Naive thymus-derived CD4-positive, alpha-beta T cell (primary cell): ENCODE measurements at places on chromosomes 12 and 14.

- H3K36me3 ChIP-seq, result no peaks in the 10 kb centered on the region
- no peak overlapping the region for H3K27ac ChIP-seq
These were observed 133.2 kb upstream of the NOVA1 start for GRCh38 chr14:26730929-26731618.

DNA sequence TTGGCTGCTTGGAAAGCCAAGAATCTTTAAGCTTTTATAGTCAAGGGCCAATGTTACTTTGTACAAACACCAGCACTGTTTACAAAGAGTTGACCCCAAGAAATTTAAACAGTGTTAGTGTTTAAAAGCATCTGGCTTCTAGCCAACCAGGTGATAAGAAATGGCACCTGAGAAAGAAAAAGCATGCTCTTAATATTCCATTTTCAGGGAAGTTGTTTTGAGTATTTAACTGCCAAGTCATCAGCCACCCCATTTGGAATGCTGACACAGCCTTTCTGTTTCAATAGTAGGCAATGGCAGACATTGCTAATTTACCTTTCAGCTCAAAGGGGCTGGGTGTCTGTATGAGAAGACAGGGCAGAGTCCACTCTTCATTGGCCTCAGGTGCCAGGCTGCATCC lies 3.7 kb upstream of the SLC35F4 start:
- H3K36me3 ChIP-seq, result no peaks in the 10 kb centered on the region
- no peak for DNase-seq
- H3K4me3 ChIP-seq, result no peak overlapping the region
- H3K27ac ChIP-seq, result no peak overlapping the region

DNA sequence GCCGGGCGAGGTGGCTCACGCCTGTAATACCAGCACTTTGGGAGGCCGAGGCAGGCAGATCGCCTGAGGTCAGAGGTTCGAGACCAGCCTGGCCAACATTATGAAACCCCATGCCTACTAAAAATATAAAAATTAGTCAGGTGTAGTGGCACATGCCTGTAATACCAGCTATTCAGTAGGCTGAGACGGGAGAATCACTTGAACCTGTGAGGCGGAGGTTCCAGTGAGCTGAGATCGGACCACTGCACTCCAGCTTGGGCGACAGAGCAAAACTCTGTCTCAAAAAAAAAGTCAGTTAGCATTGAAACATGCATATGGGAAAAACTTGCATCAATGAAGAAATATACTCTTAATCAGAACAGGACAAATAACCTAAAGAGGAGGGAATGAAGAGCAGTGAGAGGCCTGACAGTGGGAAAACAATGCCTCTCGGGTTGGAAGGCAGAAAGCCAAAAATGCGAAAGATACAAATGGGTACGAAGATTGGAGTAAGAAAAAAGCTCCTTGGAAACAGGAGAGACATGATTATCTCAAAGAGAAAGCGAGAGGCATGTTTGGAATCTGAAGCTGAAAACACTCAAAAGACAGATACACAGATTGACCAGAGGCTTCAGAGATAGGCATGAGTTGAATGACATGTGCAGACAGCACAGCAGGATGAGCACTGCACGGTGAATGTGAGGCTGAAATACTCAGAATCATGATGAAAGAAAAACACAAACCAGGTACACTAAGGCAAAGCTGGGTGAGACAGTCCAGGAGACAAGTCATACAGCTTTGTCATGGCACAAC lies 30.6 kb downstream of the RESF1 start:
- H3K36me3 ChIP-seq, result peaks cover 76% of the 10 kb centered on the region
- DNase-seq, result no peak
- H3K27ac ChIP-seq, result no peak overlapping the region

DNA sequence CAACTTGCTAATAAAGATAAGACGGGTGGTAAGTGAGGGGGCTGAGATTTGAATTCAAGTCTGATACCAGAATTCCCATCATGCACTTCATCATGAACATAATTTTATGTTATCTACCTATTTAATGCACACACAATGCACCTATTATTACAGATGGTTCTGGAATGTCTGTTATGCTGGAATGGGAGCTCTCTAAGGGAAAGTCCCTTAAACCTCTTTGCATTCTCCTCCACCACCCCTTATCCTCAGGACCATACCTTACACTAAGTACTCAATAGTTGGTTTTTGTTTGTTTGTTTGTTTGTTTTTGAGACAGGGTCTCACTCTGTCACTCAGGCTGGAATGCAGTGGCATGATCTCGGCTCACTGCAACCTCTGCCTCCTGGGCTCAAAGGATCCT lies 7.0 kb upstream of the MSI1 start:
- H3K4me3 ChIP-seq, result no peak overlapping the region
- H3K36me3 ChIP-seq, result no peaks in the 10 kb centered on the region
- H3K4me1 ChIP-seq, result no peaks in the 10 kb centered on the region

DNA sequence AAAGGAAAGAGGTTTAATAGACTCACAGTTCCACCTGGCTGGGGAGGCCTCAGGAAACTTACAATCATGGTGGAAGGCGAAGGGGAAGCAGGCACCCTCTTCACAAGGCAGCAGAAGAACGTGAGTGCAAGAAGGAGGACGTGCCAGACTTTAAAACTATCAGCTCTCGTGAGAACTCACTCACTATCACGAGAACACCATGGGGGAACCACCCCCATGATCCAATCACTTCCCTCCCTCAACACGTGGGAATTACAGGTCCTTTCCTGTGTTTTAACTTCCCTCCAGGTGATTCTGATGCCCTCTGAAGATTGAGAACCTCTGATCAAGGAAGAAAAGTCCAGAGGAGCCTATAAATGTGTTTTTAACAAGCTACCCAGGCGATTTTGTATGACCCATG lies 358.7 kb downstream of the MED13L start:
- DNase-seq, result no peak
- no peaks in the 10 kb centered on the region for H3K4me1 ChIP-seq
- H3K4me3 ChIP-seq, result no peak overlapping the region
- H3K27ac ChIP-seq, result no peak overlapping the region

- no peak for DNase-seq
- no peak overlapping the region for H3K4me3 ChIP-seq
- H3K36me3 ChIP-seq, result peaks cover 3% of the 10 kb centered on the region
- no peaks in the 10 kb centered on the region for H3K4me1 ChIP-seq
- H3K27me3 ChIP-seq, result no peaks in the 10 kb centered on the region
- H3K27ac ChIP-seq, result no peak overlapping the region
These were observed 125.4 kb upstream of the ATF1 start for GRCh38 chr12:50638482-50638880.

- H3K27ac ChIP-seq, result no peak overlapping the region
- DNase-seq, result no peak
- no peaks in the 10 kb centered on the region for H3K27me3 ChIP-seq
These were observed 75.5 kb upstream of the RERGL start for GRCh38 chr12:18165422-18165871.

- DNase-seq, result no peak
- H3K4me1 ChIP-seq, result no peaks in the 10 kb centered on the region
- no peaks in the 10 kb centered on the region for H3K27me3 ChIP-seq
- H3K27ac ChIP-seq, result no peak overlapping the region
- no peak overlapping the region for H3K4me3 ChIP-seq
- no peaks in the 10 kb centered on the region for H3K36me3 ChIP-seq
These were observed 8.0 kb upstream of the ZDHHC17 start for GRCh38 chr12:76755829-76756379.

GRCh38 chr12:109597795-109598427 lies 24.3 kb downstream of the MVK start:
- DNase-seq, result peak; percentile 62
- peaks cover 9% of the 10 kb centered on the region for H3K4me1 ChIP-seq
- no peak overlapping the region for H3K27ac ChIP-seq
- no peaks in the 10 kb centered on the region for H3K36me3 ChIP-seq

DNA sequence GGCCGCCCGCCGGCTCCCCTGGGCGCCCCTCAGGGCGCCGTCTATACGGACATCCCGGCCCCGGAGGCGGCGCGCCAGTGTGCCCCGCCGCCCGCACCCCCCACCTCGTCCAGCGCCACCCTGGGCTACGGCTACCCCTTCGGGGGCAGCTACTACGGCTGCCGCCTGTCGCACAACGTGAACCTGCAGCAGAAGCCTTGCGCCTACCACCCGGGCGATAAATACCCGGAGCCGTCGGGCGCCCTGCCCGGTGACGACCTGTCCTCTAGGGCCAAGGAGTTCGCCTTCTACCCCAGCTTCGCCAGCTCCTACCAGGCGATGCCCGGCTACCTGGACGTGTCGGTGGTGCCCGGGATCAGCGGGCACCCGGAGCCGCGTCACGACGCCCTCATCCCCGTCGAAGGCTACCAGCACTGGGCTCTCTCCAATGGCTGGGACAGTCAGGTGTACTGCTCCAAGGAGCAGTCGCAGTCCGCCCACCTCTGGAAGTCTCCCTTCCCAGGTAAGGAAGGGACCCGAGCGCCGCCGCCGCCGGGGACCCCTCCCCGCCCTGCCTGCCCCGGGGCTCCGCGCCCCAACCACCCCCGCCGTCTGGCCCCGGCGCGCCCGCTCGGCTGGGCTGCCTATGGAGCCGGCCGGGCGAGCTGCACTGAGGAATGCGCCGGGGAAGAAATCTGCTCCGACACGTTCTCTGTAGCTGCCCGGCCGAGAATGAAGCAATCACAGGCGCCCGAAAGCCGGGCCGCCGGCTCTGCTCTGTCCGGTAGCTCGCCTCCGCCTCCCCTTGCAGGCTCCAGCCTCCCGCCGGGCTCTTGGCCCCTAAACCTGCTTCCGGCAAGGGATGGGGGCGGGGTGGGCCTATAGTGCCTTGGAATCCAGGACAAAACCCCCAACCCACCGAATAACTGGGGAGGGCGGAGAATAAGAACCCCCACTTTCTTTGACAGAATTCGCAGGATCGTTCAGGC lies 794 bp downstream of the HOXC13 start:
- H3K4me3 ChIP-seq, result no peak overlapping the region
- H3K27ac ChIP-seq, result no peak overlapping the region
- DNase-seq, result no peak
- no peaks in the 10 kb centered on the region for H3K4me1 ChIP-seq
- H3K27me3 ChIP-seq, result peaks cover 18% of the 10 kb centered on the region
- H3K36me3 ChIP-seq, result no peaks in the 10 kb centered on the region

- H3K27me3 ChIP-seq, result no peaks in the 10 kb centered on the region
- no peaks in the 10 kb centered on the region for H3K36me3 ChIP-seq
- no peak for DNase-seq
- no peak overlapping the region for H3K4me3 ChIP-seq
- H3K4me1 ChIP-seq, result peaks cover 8% of the 10 kb centered on the region
These were observed 48.4 kb downstream of the GTF2A1 start for GRCh38 chr14:81172353-81172752.

DNA sequence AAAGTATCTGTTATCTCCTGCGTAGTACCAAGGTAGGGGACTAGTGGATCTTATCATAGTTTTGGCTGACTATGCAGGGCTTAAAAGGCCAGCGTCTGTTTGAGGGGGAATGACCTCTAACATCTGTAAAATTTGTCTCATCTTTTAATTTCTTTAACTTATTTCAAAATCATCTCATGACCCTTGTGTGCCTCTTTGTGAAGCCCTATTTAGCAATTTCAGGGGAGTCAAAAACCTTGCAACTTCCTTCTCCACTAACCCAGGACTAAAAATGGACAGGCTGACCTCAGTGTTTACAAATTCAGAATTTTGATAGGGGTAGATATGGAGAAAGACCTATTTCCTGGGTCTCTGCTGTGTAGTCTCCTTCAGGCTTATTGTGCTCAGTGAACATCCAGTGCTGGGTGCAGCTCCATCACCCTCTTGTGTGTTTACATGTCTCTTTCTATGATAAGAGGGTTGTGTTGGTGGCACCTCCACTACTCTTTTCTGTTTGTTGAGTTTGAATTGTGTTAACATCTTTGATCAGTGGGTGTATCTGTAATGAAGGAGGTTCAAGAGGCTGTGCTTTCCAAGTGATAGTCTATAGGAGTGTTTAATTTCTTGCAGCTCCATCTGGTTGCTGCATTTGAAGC lies 14.3 kb downstream of the NECAP1 start:
- no peaks in the 10 kb centered on the region for H3K4me1 ChIP-seq
- H3K4me3 ChIP-seq, result no peak overlapping the region
- H3K27me3 ChIP-seq, result no peaks in the 10 kb centered on the region
- DNase-seq, result no peak
- no peak overlapping the region for H3K27ac ChIP-seq

DNA sequence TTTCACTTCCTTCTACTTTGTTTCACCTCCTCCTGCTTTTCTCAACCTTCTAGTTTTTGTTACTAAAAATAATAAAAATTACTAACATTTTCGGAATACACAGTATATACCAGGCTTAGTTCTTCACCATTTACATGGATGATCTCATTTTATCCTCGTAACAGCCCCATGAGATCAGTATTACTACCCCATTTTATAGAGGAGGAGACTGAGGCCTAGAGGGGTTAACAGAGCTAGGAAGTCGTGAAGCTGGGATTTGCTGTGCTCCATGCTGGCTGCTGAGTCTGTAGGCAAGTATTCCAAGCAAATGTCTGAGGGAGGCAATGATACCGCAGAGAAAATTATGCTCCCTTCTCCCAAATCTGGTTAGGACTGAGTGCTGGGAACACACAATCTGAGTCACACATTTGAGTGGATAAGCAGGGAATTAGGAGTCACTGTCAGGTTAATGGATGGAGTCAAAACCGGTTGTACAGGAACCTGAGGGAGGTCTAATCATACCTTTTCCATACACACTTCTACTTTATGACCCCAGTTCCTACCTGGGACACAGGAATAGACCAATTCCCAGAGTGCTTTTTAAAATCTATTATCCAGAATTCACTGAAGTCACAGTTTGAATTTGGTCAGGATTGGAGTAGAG lies 51.1 kb downstream of the ZFYVE26 start:
- no peak for DNase-seq
- H3K4me3 ChIP-seq, result no peak overlapping the region
- peaks cover 12% of the 10 kb centered on the region for H3K36me3 ChIP-seq

- no peak for DNase-seq
- no peaks in the 10 kb centered on the region for H3K27me3 ChIP-seq
- no peaks in the 10 kb centered on the region for H3K36me3 ChIP-seq
These were observed 22.6 kb upstream of the PKP2 start for GRCh38 chr12:32918890-32919801.

GRCh38 chr14:64217834-64218233 lies 76.3 kb downstream of the ESR2 start:
- H3K4me1 ChIP-seq, result no peaks in the 10 kb centered on the region
- no peak overlapping the region for H3K4me3 ChIP-seq
- no peak overlapping the region for H3K27ac ChIP-seq

- DNase-seq, result no peak
- H3K4me3 ChIP-seq, result no peak overlapping the region
- H3K36me3 ChIP-seq, result no peaks in the 10 kb centered on the region
- H3K27ac ChIP-seq, result no peak overlapping the region
- no peaks in the 10 kb centered on the region for H3K4me1 ChIP-seq
These were observed 442.0 kb downstream of the MED13L start for GRCh38 chr12:115835445-115835844.
